Effector memory CD8-positive, alpha-beta T cell (primary cell): ENCODE measurements at places on chromosomes 1 and 21.

GRCh38 chr1:1216770-1217620, 3.0 kb upstream of the TNFRSF4 start:
- DNase-seq = no peak

GRCh38 chr1:219350172-219350931, 176.7 kb downstream of the LYPLAL1 start:
- no peak for DNase-seq

GRCh38 chr1:116511459-116512019, 59.3 kb downstream of the CD58 start:
- no peak for DNase-seq

DNA sequence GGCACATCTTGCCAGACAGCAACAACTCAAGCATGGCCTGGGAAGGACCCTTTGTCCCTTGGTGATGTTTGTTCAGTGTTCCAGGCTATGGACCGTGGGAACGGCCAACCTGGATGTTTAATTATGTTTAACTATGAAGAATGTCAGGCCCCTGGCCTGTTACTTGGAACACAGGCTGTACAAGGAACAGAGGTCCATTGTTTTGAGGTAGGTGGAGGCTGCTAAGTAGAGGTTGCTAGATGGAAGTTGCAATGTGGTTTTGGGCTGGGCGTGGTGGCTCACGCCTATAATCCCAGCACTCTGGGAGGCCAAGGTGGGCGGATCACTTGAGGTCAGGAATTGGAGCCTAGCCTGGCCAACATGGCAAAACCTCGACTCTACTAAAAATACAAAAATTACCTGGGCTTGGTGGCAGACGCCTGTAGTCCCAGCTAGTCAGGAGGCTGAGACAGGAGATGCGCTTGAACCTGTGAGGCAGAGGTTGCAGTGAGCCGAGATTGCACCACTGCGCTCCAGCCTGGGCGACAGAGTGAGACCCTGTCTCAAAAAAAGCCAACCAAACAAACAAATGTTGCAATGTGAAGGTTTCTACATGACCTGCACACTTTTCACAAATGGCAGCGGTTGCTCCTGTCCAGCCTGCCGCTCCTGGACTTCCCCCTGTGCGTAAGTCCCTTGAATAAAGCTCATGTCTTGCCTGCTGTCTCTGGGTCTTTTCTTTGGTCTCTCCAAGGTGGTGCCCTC, 2.5 kb upstream of the LEFTY1 start:
- no peak for DNase-seq

GRCh38 chr1:228272831-228273571, 65.2 kb downstream of the OBSCN start:
- no peak for DNase-seq

DNA sequence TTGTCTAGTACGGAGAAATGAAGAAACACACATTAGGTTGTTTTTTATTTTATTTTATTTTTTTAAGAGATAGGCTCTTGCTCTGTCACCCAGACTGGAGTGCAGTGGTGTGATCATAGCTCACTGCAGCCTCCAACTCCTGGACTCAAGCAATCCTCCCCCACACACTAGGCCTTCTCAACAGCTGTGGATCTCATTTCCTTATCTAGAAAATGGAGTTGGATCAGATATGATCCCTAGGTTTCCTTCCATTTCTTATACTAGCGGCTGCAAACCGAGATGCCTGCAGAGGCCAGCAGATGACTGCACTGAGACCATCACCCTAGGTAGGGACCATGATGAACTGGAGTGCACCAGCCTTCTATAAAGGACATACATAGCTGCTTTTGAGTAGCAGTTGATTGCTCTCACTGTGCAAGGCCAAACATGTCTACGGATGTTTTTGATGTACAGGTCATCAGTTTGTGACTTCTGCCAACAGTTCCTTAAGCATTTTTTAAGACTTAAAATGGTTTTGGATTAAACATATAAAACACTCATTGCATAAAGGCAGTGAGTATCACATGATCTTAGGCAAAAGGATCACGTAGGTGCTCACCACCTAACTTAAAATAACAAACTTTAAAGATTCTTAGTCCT, 11.4 kb upstream of the KLHL12 start:
- no peak for DNase-seq

DNA sequence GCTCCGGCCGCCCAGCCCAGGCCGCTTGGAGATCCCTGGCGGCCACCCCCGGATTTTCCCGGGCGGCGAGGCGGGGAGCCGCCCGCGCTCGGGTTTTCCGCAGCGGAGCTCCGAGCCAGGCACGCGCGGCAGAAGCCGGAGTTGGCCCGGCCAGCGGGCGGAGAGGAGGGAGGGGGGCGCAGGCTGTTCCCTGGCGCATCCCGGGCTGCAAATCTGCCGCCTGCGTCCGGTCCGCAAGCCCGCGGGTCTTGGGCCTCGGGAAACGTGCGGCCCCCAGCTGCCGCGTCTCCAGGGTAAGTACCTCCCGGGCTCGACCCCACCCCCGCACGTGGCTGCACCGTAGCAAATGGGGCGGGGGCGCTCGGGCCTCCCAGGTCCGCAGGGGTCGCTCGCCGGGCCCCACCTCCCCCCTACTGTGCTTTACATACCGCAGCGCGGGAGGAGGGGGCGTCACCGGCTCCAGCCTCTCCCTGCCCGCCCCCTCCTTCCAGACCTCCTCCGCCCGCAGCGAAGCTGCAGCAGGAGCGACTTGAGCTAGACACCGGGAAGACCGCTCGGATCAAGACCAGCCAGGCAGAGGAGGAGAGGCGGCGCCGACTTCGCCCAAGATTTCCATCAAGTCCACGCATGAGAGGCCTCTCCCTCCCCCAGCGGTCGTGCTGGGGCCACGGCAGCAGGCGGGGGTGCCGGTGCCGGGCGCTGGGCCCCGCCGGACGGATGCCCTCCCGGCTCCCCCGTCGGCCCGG, 1.6 kb downstream of the TMEM200B start:
- DNase-seq = no peak

GRCh38 chr1:94955767-94956632, 29.1 kb upstream of the CNN3 start:
- no peak for DNase-seq

DNA sequence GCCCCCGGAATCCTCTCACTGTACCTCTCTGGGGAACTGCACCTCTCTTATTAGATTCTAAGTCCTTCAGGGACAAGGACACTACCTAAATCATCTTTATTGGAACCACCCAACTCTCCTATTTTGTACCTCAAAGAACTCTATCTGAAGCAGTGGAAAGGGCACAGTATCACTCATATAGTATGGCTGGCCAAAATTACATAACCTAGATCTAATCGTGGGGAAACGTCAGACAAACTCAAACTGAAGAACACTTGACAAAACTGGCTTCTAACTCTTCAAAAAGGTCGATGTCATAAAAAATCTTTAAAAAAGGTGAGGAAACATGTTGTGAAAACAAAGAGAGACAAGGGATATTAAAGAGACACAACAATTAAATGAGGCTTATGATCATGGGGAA, 210.0 kb downstream of the SLC45A1 start:
- no peak for DNase-seq

DNA sequence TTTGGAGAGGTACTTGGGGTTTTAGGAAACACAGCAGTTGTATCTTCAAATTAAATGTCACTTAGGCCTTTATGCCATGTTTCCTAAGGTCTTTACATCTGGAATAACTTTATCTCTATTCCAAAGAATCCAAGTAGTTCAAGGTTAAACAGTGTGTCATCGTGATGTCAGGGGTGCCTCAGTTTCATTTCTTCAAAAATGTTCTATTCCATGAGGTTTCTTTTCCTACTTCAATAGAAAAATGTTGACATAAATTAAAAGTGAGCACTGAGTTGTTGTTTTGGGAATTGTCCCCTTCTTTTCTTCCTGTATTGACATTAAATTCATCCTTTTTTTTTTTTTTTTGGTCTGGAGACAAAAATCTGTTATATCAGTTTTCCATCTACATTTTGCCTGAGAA, 160.6 kb upstream of the C21orf91 start:
- no peak for DNase-seq

DNA sequence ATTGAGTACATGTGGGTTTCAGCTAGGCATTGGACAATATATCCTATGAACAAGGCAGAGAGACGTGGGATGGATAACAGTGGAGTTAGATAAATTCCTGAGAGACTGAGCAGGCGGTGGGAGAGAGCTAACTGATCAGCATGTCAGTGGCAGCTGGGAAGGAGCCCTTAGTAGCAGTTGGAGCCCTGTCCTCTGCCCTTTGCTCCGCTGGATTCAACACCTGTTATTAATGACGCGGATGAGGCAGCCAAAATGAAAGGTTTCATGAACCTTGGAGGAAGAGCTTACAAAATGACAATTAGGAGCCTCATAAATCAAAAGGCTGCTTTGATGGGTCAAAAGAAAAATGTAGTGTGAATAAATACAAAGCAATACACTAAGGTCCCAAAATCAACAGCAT, 16.1 kb downstream of the UBIAD1 start:
- no peak for DNase-seq
